ENCODE measurements at places on chromosomes 1 and 21.

GRCh38 chr21:43974791-43975468 lies 37.2 kb upstream of the TRAPPC10 start:
- DNase-seq = no peak

- no peak for DNase-seq
These were observed 4.0 kb upstream of the MRPL24 start for GRCh38 chr1:156744786-156745419.

GRCh38 chr1:26537951-26538352 lies 8.4 kb downstream of the RPS6KA1 start:
- DNase-seq = no peak

DNA sequence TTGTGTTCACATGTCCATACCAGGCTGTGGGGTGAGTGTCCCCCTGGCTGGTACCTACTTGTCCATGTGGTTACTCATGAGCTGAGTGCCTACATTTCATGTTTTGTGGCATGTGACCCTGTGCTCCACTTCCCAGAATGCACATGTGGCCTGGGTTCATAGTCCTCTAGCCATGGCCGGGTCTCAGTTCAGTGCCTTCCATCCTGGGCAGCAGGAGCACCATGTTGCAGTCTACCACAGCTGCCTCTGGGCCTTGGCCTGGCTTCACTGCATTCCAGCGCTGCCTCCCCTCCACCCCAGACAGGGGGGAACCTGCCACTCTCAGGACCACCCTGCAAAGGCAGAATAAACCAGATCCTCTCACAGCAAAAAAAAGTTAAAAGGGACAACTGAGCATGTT lies 5.5 kb downstream of the CEPT1 start:
- no peak for DNase-seq

- no peak for DNase-seq
These were observed 92.6 kb upstream of the VAV3 start for GRCh38 chr1:108057541-108057940.

GRCh38 chr1:152502496-152503180 lies 8.0 kb upstream of the LCE5A start:
- DNase-seq = no peak

- DNase-seq = no peak
These were observed 157.4 kb downstream of the SIPA1L2 start for GRCh38 chr1:232472485-232473041.

- DNase-seq = no peak
These were observed 1.3 kb downstream of the ADARB1 start for GRCh38 chr21:45075596-45076244.

- DNase-seq = no peak
These were observed 310.4 kb downstream of the RRAGC start for GRCh38 chr1:38549191-38549590.

DNA sequence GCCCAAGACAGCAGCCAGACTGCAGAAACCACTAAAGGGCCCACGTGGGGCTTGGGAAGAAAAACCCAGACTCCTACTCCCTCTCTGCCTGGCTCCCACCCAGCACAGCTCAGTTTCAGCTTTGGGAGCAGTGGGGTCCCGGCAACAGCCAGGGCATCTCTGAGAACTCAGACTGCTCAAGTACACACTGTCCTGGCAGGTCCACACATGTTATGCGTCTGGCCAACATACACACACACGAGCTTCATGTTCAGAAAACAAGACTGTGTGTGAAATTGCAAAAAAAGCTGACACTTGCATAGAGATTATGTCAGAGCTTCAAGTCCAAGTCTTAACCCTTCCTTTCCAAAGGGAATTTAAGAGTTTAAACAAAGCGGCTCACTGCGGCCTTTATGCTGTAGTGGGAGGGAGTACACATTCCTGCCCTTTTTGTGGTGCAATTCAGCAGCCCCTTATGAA lies 136.6 kb upstream of the CD34 start:
- no peak for DNase-seq

- no peak for DNase-seq
These were observed 6.7 kb downstream of the SLFNL1 start for GRCh38 chr1:41014871-41015270.

GRCh38 chr1:31694964-31695313 lies 8.9 kb downstream of the COL16A1 start:
- no peak for DNase-seq

DNA sequence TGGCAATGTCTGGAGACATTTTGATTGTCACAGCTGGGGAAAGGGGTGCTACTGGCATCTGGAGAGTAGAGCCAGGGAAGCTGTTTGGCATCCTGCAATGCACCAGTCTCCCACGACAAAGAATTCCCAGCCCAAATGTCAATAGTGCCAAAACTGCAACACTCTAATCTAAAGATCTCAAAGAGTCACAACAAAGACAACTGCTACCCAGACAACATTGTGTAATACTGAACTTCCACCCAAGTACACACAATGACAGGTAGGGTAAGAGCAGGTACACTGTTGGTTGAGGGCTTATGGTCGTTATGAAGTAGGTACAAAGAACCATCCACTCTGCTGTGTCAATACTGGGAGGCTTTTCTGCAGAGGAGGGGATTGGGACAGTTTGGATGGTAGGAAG lies 8.2 kb upstream of the TMEM51 start:
- DNase-seq = no peak

DNA sequence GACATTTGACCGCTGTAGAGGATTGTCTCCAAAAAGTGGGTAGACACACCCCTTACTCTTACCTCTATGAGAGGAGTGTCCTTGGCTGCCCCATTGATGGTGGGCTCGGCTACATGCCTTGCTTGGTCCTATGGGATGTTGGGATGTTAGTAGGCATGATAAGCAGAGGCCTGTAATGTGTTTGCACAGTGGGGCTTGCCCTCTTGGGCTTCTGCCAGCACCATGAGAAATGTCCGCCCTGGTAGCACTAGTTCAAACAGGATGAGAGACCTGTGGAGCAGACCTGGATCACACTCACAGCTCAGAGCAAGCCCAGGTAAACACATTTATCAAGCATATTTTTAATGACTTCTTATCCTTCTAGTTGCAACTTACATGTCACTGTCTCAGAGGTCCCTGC lies 54.2 kb downstream of the SH3GLB1 start:
- DNase-seq = no peak

- DNase-seq = no peak
These were observed 51.2 kb upstream of the TIAM1 start for GRCh38 chr21:31395268-31395667.

GRCh38 chr1:236222632-236223031 lies 59.1 kb downstream of the ERO1B start:
- DNase-seq = no peak

GRCh38 chr1:54002544-54003248 lies 15.3 kb downstream of the LDLRAD1 start:
- no peak for DNase-seq

All from stimulated activated CD8-positive, alpha-beta memory T cell treated with anti-CD3 and anti-CD28 coated beads, Interleukin-15, amount 100 ng/mL, for 48 hours (primary cell).